ENCODE measurements at places on chromosomes 12 and 14.

GRCh38 chr12:40648519-40648918 lies 43.7 kb upstream of the CNTN1 start:
- DNase-seq: no peak

DNA sequence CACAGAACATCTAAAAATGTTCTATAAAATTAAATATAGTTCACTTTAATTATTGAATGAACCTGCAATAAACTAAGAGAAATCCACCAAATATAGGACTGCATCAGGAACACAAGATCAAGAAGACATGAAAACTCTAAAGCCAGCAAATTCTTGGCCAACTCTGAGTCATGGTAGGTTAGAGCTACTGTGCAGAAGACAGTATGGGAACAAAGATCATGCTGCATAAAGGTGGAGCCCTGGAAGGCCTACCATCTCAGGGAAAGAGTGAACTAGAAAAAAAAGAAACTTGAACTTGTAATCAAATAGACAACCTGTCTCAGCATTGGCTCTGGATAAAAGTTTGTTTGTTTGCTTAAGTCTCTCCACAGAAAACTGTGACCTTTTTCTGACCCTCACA lies 66.9 kb upstream of the CNOT2 start:
- no peak for DNase-seq

GRCh38 chr14:20680843-20681347 lies 3.5 kb upstream of the RNASE4 start:
- no peak for DNase-seq

GRCh38 chr14:20873370-20874177 lies 17.6 kb upstream of the RNASE3 start:
- DNase-seq: peak; percentile 61

- peak; percentile 61 for DNase-seq
Observed at GRCh38 chr14:58488550-58488949, 61.0 kb downstream of the KIAA0586 start.

- peak; percentile 0 for DNase-seq
Observed at GRCh38 chr14:57714487-57714931, 151.4 kb downstream of the SLC35F4 start.

- no peak for DNase-seq
Observed at GRCh38 chr12:52655720-52656124, 3.7 kb upstream of the KRT2 start.

DNA sequence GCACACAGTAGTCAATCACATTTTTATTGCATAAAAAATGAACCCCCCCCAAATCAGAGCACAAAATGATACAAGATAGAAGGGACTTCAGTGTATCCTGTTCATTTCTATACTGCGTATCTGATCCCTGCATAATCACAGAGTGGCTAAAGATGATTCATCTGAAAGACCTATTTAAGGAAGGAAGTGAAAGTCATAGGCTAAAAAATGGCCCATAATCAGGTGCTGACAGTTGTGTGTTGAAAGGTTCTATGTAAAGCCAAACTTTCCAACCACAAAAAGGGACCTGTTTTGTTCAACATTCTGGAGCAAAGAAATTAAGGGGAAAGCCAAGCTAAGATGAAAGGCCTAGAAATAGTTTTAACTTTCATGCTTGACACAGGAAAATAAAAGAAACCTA lies 147.8 kb upstream of the ATP2B1 start:
- DNase-seq: peak; percentile 36
